ENCODE measurements at places on chromosomes 7 and 10. TPM values are rescaled to one million over a fixed set of nuclear protein-coding genes. Genes with fewer than 3 reads are reported as not detected.

DNA sequence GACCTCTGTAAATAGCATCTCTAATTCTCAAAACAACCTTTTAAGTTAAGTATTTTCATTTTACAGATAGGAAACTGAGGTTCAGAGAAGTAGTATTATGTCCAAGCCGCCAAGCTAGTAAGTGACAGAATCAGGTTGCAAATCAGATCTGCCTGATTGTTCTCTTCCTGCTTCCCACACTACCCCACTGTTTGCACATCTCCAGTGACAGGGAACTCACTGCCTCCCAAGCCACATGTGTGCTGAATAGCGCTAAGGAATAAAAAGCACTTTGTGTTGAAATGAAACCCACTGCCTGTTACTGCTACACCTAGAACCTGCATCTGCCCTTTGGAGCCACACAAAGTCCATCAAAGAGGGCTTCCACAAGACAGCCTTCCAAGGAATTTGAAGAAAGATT is 45.1 kb upstream of the WDR11 start:
- no peaks in the 10 kb centered on the region for H3K36me3 ChIP-seq
- H3K27me3 ChIP-seq: peaks cover 5% of the 10 kb centered on the region
- no peak overlapping the region for H3K27ac ChIP-seq
- DNase-seq: no peak
- H3K4me1 ChIP-seq: no peaks in the 10 kb centered on the region
- H3K4me3 ChIP-seq: no peak overlapping the region

- no peaks in the 10 kb centered on the region for H3K27me3 ChIP-seq
- no peak for DNase-seq
- no peak overlapping the region for H3K27ac ChIP-seq
- H3K36me3 ChIP-seq: no peaks in the 10 kb centered on the region
- H3K4me3 ChIP-seq: no peak overlapping the region
Measured at GRCh38 chr7:47153576-47153975, 428.3 kb downstream of the TNS3 start.

DNA sequence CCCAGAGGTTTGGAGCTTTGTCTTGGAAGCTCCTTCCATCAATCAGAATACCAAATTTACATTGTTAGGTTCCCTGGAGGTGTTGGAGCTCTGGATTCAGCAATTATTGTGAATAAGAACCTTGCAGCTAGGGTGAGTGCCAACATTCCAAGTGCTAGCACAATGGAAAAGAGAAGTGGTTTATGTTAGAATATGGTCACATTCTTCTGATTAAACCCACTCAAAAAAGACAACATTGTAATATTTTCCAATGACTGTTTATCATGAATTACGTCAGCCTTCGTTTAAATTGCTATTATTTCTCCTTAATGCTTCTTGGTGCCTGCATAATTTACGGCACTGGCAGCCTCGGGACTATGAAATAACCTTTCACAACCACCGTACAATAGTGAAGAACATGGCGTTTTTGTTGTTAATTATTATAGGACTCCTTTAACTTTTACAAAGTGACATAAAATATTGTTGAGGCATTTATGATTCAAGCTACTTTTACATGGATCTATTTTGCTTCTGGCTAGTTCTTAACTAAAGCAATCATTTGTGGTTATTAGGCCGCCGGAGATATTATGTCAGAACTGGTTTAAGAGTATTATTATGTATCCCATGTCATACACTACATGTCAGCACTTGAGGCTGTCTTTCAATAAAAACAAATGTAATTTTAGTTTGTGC is 117.7 kb downstream of the ARID5B start:
- H3K27ac ChIP-seq: peak overlapping the region; percentile 71
- no peak overlapping the region for H3K4me3 ChIP-seq
- peaks cover 65% of the 10 kb centered on the region for H3K36me3 ChIP-seq
- peaks cover 77% of the 10 kb centered on the region for H3K4me1 ChIP-seq

- DNase-seq: no peak
- H3K27me3 ChIP-seq: no peaks in the 10 kb centered on the region
- peaks cover 7% of the 10 kb centered on the region for H3K36me3 ChIP-seq
- H3K27ac ChIP-seq: no peak overlapping the region
- no peaks in the 10 kb centered on the region for H3K4me1 ChIP-seq
Measured at GRCh38 chr10:18523025-18523424, 128.4 kb downstream of the NSUN6 start.

GRCh38 chr7:140898786-140899536 is 25.8 kb downstream of the BRAF start:
- H3K4me1 ChIP-seq: peaks cover 16% of the 10 kb centered on the region
- H3K4me3 ChIP-seq: no peak overlapping the region
- H3K27ac ChIP-seq: no peak overlapping the region

- H3K4me3 ChIP-seq: no peak overlapping the region
- DNase-seq: no peak
- H3K36me3 ChIP-seq: no peaks in the 10 kb centered on the region
- no peaks in the 10 kb centered on the region for H3K4me1 ChIP-seq
- H3K27me3 ChIP-seq: no peaks in the 10 kb centered on the region
Measured at GRCh38 chr7:47405921-47406800, 175.8 kb downstream of the TNS3 start.

DNA sequence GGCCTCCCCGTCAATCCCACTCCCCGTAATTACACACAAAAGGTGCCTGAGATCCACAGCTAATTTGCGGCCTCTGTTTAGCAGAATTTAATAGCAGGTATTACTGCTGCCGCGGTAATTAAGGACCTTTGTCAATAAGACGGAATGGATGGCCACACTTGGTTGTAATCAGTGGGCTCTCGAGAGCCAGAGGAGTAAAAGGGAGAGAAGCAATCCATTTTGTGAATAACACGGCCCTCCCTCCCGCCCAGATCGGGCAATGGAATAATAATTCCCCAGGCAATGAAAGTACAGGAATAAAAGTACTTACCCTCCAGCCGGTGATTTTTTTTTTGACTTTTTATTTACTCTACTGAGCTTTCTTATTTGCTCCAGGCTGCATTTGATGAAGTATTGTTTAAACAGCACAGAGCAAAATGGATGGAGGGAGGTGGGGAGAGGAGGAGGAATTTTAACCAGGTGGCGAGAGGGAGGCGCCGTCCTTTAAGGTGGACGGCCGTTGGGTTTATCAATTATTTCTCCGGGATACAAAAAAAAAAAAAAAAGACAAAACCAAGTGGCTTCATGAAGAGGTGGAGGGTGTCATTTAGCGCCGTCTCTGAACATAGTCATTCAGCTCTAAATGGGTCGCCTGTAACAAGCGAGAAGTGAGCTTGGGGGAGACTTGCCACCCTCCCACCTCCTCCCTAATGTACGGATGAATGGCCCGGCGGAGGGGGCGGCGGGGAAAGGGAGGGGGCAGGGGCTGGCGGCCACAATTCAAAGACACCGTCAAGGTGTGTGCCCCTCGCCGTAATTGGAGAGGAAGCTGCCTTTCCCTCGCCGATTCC is 120.3 kb downstream of the BUB3 start:
- no peak overlapping the region for H3K4me3 ChIP-seq
- H3K36me3 ChIP-seq: peaks cover 3% of the 10 kb centered on the region
- H3K27ac ChIP-seq: no peak overlapping the region
- peaks cover 10% of the 10 kb centered on the region for H3K27me3 ChIP-seq
- no peaks in the 10 kb centered on the region for H3K4me1 ChIP-seq

GRCh38 chr7:97155897-97156418 is 38.5 kb downstream of the SDHAF3 start:
- H3K27ac ChIP-seq: no peak overlapping the region
- DNase-seq: no peak
- H3K36me3 ChIP-seq: peaks cover 15% of the 10 kb centered on the region

GRCh38 chr10:22447068-22447467 is 101.8 kb downstream of the SPAG6 start:
- H3K4me3 ChIP-seq: no peak overlapping the region
- H3K36me3 ChIP-seq: no peaks in the 10 kb centered on the region
- H3K27ac ChIP-seq: no peak overlapping the region
- no peak for DNase-seq

GRCh38 chr10:679556-679955 is 9.9 kb downstream of the DIP2C start:
- H3K4me1 ChIP-seq: peaks cover 5% of the 10 kb centered on the region
- DNase-seq: no peak
- H3K36me3 ChIP-seq: no peaks in the 10 kb centered on the region
- H3K27ac ChIP-seq: no peak overlapping the region

GRCh38 chr7:112381311-112382091 is 68.8 kb upstream of the IFRD1 start:
- H3K36me3 ChIP-seq: no peaks in the 10 kb centered on the region
- no peaks in the 10 kb centered on the region for H3K4me1 ChIP-seq
- H3K27ac ChIP-seq: no peak overlapping the region
- no peak overlapping the region for H3K4me3 ChIP-seq

DNA sequence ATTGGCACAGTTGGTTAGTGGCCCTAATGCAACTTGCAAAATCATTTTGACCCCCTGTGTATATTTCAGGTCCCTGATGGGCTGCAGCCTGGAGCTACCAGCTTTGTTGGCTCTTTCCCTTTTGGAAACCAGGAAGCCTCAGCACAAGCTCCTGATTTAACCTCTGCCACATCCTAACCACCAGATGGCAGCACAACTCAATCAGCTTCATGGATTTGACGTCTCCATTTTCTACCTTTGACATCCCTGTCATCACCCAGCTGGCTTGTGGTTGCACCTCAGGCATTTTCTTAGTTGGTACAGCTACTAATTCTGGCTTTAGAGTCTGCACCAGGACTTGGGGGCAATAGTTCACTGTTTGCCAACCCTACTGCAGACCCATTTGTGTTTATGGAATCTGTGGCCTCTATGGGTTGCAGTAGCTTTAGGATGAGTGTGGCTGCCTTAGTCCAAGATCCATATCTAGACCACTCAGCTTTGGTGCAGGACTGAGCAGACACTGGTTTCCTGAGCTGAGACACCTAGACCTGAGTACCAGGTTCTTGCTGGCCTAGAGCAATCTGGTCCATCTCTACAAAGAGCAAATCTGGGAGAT is 456.2 kb downstream of the REEP3 start:
- H3K4me1 ChIP-seq: no peaks in the 10 kb centered on the region
- peak; percentile 26 for DNase-seq
- H3K27me3 ChIP-seq: no peaks in the 10 kb centered on the region
- no peak overlapping the region for H3K27ac ChIP-seq
- no peaks in the 10 kb centered on the region for H3K36me3 ChIP-seq
- no peak overlapping the region for H3K4me3 ChIP-seq

DNA sequence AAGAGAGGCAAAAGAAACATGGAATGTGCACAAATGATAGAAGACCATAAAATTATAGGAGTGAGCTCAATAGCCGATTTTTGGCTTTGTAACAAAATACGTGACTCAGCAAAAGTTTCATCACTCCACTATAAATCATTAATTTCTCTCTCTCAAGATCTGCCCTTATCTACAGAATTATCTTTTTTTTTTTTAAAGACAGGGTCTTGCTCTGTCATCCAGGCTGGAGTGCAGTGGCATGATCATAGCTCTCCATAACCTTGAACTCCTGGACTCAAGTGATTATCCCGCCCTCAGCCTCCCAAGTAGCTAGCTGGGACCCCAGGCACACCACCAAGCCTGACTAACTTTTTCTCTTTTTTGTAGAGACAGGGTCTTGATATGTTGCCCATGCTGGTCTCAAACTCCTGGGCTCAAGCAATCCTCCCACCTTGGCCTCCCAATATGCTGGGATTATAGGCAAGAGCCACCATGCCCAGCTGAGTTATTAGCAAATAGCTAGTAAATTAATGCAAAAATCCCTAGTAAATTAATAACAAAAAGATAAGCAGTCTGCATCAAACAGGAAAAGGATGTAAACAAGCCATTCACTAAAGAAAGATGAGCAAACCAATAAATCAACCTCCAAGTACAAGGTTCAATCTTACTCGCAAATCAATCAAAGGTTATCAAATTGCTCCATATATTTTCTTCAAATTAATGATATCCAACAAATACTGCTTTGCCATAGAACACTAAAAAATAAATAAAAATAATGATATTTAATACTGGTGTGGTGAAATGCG is 450.7 kb downstream of the PARD3 start:
- no peaks in the 10 kb centered on the region for H3K36me3 ChIP-seq
- no peaks in the 10 kb centered on the region for H3K4me1 ChIP-seq
- no peaks in the 10 kb centered on the region for H3K27me3 ChIP-seq
- H3K27ac ChIP-seq: no peak overlapping the region

DNA sequence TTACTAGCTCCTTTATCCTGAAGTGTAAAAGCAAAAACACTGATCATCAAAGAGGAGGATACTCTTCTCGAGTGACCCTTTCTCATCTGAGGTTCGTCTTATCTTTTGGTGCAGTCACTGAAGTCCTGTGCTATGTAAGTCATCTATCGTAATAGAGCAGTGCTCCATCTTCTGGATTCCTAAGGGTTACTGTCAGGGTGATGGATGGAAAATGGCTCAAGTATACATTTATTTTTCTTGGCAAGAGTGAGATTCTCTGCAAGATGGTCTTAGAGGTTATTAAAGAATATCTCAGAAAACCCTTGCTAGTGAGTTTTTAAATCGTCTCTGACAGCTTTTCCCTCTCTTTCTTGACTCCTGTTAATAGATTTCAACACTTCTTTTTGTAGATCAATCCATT is 12.4 kb downstream of the PRKG1 start:
- H3K4me3 ChIP-seq: no peak overlapping the region
- H3K4me1 ChIP-seq: no peaks in the 10 kb centered on the region
- no peak overlapping the region for H3K27ac ChIP-seq
- no peaks in the 10 kb centered on the region for H3K27me3 ChIP-seq

DNA sequence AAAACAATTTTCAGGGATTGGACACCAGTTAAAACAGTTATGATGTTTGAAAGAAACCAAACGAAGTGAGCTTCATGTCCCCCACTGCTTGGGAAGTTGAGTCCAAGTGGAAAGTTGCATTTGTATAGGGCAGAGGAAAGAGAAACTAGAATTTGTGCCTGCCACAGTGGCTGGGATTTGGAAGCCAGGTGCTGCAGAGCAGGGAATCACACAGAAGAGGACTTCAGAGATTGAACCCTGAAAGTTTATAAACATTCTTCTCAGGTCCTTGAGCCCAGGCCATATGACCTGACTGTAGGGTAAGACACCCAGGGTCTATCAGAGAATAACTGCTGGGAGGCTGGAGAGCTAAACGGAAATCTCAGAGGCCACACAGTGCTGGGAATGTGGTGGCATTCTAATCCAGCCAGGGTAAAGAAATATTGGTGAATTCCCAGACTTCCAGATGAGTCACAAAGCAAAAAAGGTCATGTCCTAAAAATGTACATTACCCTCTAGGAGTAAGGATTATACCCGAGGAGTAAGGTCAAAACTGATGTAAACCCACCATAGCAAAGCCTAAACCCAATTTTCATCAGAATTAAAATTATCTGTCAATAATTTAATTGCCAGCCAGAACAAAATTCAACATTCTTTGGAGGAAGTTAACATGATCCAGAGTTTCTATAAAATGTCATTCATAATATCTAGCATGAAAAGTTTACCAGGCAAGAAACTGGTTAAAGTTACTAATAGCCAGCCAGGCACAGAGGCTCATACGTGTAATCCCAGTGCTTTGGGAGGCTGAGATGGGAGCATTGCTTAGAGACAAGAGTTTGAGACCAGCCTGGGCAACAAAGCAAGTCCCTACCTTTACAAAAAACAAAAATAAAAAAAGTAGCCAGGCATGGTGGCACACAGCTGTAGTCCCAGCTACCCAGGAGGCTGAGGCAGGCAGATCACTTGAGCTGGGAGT is 31.2 kb downstream of the TOMM7 start:
- H3K27me3 ChIP-seq: peaks cover 7% of the 10 kb centered on the region
- no peaks in the 10 kb centered on the region for H3K36me3 ChIP-seq
- DNase-seq: no peak
- H3K4me1 ChIP-seq: no peaks in the 10 kb centered on the region
- H3K4me3 ChIP-seq: no peak overlapping the region

Gene TAC1
- total RNA-seq: not detected

Gene PAOX
- 7.8 TPM for total RNA-seq

Gene GCK
- not detected for total RNA-seq

Gene OPN1SW
- not detected for total RNA-seq

Gene ASB4
- not detected for total RNA-seq

Gene IDE
- 24.6 TPM for total RNA-seq

Gene C10orf105
- 0.33 TPM for total RNA-seq

Gene SFRP4
- not detected for total RNA-seq

Gene CDH23
- 1.3 TPM for total RNA-seq

Gene DDX21
- 82.3 TPM for total RNA-seq

Gene TMEM140
- 37.1 TPM for total RNA-seq

Gene BTBD16
- total RNA-seq: not detected
